Activated CD8-positive, alpha-beta memory T cell treated with anti-CD3 and anti-CD28 coated beads for 24 hours (primary cell): ENCODE measurements at places on chromosomes 1 and 21.

GRCh38 chr1:17877896-17878295, 122.8 kb downstream of the ACTL8 start:
- DNase-seq = no peak

DNA sequence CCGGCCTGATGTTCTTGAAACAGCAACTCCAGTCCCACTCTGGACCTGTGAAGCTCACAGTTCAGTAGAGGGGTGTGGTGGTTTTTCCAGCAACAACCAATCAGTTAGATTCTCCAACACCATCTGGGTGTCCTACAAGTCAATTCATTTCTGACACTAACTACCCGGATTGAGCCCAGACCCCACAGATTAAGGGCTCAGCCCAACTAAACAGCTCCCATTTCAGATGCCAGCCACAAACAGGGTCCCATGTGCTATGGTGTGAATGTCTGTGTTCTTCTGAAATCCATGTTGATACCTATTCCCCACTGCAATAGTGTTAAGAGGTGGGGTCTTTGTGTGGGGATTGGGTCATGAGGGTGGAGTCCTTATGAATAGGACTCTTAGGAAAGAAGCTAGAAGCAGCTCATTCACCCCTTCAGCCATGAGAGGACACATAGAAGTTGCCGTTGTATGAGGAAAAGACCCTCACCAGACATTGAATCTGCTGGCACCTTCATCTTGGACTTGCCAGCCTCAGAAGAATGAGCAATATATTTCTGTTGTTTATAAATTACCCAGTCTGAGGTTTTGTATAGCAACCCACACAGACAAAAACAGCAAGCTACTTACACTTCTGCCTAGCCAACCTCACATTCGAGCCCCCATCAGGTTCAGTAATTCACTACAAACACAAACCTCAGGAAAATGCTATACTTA, 53.6 kb downstream of the IRF2BP2 start:
- DNase-seq = no peak

DNA sequence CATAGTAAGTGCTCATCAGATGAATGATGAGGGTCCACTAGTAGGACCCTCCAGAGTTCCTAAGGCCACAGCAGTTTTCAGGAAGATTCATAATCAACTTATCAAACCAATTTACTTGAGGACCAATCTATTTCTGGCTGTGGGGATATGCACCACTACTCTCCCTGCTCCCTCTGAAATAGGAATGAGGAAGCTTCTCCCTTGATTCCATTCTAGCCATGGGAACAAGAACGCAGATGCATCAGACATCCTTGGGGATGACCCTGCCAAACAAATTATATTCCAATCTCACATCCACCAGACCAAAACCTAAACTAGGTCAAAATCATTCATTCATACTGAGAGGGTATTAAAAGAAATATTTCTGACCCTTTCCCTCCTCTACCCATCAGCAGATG, 31.5 kb downstream of the JAK1 start:
- no peak for DNase-seq

DNA sequence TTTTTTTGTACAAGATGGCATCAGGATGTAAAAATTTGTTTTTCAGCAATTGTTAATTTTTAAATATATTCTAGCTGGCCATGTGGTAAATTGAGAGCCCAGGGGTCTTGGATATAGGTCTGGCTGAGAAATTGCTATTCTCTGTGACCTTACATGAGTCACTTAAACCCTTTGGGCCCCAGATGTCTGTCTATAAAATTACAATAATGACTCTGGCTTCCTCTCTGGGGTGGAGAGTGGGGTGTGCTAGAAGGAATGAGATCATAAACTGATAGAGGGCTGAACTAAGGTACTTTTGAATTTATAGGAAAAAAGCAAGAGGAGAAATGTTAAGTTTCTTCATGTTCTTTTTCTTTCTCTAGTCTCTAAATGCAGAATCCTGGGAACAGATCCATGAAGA, 12.4 kb upstream of the TCHH start:
- DNase-seq = no peak

- DNase-seq = no peak
Observed at GRCh38 chr1:184559117-184559713, 172.4 kb downstream of the C1orf21 start.

- DNase-seq = no peak
Observed at GRCh38 chr1:168608796-168609715, 32.7 kb downstream of the XCL1 start.

DNA sequence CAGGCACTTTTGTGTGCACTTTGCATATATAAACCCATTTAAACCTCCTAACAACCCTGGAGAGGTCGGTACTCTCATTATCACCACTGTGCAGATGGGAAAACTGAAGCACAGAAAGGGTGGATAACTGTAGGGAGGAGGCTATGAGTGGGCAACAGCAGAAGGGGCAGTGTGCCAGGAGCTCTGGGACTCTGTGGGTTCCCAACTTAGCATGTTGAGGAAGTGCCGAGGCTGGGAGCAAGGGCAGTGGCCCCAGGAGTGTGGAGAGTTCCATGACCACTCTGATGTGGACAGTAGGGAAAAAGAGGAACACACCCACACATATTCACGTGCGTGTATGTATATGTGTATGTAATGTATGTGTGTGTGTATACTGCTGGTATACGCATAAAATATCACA, 25.7 kb upstream of the KCNC4 start:
- DNase-seq = no peak

GRCh38 chr1:200048244-200048643, 20.7 kb downstream of the NR5A2 start:
- no peak for DNase-seq
